ENCODE measurements at places on chromosomes 2 and 18. TPM values are rescaled to one million over a fixed set of nuclear protein-coding genes. Genes with fewer than 3 reads are reported as not detected.

GRCh38 chr2:180191432-180192124 lies 184.5 kb upstream of the CWC22 start:
- DNase-seq = no peak

GRCh38 chr2:117952228-117952627 lies 61.6 kb downstream of the CCDC93 start:
- no peak for DNase-seq

DNA sequence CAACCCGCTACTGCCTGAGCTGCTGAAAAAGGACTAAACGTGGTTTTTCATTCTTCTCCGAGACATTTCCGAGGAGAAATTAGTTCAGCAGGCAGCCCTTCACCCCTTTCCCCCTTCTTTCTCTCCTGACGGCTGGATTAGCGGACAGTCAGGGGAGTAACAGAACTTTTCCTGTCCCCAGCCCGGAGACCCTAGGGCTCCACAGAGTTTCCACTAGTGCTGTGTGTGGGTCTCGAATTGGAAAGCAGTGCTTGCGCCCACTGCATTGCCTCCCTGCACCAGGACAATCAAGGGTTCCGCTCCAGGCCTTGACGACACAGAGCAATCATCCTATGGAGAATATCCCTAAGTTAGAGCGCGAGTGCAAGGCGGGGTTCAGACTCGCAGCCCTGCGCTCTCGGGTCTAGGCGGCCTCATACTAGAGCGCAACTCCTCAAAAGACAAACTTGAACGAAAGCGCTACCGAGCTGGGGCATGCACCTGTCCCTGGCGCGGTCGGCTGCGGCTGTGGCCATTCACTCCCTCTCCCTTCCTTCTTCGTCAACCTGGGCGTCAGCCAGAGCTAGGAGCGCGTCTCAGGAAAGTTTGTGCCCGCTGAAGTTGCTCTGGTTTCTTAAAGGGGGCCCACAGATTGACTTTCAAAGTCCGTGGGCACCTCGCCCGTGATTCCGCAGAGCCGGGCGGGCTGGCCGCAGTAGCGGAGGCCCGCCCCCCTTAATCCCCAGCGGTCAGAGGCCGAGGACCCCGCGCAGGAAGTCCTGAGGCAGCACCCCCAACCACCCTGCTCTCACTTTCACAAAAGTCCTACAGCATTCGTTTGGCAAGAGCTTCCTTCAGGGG lies 801 bp downstream of the OSR1 start:
- no peak for DNase-seq

DNA sequence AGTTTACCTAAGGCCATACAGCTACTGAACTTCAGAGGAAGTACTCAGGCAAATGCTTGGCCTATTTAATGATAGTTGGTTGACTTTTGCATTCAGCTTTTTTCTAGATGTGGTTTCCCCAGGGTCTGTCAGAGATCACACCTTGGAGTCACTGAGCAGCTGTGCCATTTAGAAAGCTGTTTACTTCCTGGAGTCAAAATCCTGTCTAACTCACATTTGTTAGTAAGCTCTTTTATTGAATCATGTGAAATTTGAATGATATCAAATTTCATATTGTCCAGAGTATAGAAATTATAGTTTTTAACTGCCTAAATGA lies 7.6 kb upstream of the TRIB2 start:
- no peak for DNase-seq

- no peak for DNase-seq
These were observed 41.1 kb downstream of the C1QL2 start for GRCh38 chr2:119117408-119117807.

GRCh38 chr2:213284105-213285090 lies at the start of gene SPAG16:
Gene SPAG16, plus strand, starts transcription at chr2:213284464.
- DNase-seq = peak; percentile 96

- no peak for DNase-seq
These were observed 547.0 kb downstream of the NUP35 start for GRCh38 chr2:183671233-183671632.

- no peak for DNase-seq
These were observed 36.0 kb downstream of the CHN1 start for GRCh38 chr2:174969091-174969734.

DNA sequence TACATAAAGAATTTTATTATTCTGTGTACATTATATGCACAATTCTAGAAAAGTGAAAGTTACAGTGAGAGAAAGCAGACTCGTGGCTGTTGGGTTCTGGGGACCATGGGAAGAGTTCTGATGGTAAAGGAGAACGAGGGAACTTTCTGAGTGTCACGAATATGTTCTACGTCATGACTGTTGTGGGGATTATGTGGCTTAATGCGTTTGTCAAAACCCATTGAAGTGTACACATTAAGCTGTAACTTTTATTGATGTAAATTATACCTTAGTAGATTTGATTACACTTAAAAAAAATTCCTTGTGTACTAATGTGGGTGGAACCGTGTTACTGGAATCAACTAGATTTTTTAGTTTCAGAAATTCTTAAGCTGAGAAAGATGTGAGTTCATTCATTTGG lies 426.1 kb downstream of the DSC3 start:
- no peak for DNase-seq

GRCh38 chr2:240023792-240024191 lies 1.4 kb downstream of the NDUFA10 start:
- no peak for DNase-seq

DNA sequence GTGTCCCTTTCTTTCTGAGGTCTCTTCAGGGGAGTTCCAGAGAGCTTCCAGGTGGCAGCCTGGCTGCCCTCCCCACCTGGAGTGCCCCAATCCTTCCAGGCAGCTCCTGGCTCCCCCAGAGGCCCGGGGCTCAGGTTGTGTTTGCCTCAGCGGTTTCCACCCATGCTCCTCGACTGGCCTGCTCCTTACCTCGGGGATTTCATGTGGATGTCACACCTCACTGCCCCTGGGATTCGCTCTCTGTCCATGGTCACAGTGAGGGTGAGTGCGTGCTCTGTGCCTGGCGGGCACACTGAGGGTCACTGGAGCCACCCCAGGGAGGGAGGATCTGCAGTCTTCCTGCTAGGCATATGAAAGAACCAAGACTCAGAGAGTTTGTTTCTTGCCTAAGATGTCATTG lies 2.1 kb upstream of the TOGARAM2 start:
- DNase-seq = no peak

DNA sequence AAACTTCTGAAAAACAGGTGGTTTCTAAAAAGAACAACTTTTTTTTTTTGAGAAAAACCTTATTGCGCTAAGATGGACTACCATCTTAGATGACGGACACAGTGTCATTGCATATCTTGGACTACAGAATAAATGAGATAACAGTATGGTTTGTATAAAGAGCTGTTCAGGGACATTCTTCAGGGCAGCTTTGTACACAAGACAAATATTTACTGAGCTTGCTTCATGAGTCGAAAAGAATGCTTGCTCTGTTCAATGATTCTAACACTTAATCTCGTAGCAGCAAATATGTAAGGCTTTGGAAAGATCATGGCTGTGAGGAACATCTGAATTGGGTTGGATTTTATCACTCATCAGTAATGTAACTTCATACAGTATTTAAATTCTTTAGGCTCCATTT lies 282.5 kb upstream of the CWC22 start:
- DNase-seq = no peak

DNA sequence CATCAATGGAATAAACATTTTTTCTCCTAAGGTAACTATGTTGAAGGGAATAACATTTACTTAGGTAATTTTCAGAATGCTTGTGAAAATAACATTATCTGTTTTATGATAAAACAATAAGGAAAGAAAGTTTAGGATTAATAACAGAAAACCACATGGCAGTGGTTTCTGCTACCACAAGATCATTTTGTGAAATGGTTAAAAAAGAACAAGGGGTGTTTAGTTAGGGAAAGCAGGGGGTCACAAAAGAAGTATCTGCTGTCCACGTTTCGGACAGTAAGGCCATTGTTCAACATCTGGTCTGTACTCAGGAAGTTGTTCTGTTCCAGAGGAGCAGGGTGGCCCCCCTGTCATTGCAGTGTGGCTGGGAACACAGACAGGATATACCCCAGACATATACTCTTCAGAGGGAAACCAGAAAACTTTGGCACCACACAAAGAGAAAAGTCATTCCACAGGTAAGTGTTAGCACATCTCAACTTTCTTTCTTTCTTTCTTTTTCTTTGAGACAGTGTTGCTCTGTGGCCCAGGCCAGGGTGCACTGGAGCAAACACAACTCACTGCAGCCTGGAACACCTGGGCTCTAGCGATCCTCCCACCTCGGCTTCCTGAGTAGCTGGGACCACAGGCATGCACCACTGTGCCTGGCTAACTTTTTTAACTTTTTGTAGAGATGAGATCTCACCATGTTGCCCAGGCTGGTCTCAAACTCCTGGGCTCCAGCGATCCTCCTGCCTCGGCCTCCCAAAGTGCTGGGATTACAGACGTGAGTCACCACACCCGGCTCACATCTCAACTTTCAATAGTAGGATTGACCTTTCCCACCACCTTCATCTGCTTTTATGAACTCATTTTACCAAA lies 14.8 kb upstream of the ARL5A start:
- no peak for DNase-seq

DNA sequence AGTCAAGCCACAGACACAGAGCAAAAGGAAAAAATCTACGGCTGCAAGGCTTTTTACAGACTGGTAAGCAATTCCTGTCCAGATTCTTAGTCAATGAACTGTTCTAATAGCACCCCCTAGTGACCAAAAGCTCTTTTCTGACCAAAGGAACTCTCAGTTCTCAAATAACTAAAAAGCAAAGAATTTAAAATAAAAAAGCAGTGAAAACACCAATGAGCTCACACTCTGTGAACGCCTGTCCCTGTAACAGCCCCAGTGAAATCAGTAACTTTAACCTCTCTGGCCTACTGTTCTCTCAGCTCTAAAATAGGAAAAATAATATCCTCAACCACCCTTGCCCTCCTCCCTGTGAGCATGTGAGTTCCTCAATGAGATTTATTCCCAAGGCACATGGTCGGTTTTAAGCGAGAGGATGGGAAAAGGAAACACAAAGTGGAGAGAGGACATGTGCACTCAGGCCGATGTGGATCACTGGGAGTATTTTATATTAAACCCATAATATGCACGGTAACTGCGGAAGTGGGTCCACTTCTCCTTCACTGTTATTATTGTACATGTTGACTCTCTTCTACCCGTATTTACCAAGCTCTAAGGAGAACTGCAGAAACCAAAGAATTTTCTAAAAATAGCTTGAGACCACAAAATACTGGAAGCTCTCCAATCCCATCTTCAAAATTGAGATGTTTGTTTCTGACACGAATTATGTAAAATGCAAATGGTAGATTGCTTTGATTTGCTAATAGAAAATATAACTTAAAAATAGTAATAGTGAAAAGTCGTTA lies 128.5 kb downstream of the STK39 start:
- peak; percentile 54 for DNase-seq

DNA sequence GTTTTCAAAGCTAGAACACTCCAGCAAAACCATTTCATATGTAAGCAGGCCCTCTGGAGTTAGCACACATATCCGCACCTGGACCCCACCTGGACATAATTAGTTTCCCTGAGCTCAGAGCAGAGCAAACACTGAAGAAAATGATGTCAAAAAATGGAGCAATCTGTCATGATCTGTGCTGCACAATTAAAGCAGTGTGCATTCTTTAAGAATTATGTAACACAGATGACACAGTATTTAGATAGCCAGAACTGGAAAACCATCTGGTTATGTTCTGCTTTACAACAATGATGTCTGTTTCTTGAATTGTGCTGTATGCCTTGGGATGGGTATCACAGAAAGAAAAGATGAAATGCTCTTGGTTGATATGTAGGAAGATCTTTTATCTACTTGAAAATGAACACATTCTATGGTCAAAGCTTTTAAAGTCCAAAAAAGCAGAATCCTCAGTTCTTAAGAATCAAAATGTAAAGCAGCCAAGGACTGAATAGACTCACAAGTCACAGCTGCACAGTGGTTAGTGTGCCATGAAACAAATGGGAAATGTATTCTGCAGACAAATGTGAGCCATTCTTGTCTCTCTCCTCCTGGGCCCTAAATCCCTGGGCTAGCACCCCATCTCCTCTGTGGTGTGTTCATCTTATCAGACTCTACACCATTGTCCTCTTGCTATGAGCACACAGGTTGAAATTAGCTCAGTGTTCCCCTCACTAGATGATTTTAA lies 36.8 kb downstream of the HRH4 start:
- DNase-seq = no peak

GRCh38 chr2:121860758-121861227 lies 105.3 kb downstream of the TSN start:
- no peak for DNase-seq

DNA sequence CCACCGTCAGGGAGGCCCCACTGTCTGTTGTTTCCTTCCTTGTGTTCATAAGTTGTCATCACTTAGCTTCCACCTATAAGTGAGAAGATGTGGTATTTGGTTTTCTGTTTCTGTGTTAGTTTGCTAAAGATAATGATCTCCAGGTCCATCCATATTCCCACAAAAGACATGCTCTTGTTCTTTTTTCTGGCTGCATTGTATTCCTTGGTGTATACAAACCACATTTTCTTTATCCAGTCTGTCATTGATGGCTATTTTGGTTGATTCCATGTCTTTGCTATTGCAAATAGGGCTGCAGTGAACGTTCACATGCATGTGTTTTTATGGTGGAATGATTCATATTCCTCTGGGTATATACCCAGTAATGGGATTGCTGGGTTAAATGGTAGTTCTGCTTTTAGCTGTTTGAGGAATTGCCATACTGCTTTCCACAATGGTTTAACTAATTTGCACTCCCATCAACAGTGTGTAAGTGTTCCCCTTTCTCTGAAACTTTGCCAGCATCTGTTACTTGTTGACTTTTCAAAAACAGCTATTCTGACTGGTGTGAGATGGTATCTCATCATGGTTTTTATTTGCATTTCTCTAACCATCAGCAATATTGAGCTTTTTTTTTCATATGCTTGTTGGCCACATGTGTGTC lies 156.6 kb upstream of the NOSTRIN start:
- no peak for DNase-seq

DNA sequence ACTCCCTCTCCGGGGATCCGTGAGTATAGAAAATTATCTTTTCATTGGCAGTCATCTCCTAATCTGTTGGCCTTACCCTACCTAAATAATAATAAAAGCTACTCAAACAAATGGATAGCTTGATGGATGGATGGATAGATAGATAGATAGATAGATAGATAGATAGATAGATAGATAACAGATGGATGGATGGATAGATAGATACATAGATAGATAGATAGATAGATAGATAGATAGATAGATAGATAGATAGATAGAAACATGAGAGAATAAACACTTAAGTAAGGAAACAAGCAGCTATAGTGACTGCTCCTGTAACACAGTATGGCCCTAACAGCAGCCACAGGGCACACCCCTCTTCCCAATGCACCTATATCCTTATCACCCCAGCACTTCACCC lies 35.1 kb downstream of the MRPL30 start:
- no peak for DNase-seq

The SNORC gene
- 0.48 TPM for polyA plus RNA-seq

The POTEJ gene
- polyA plus RNA-seq = not detected

The THOC1 gene
- polyA plus RNA-seq = 35.1 TPM

The MPPE1 gene
- polyA plus RNA-seq = 21.9 TPM

The SERPINB5 gene
- not detected for polyA plus RNA-seq

The HOXD4 gene
- not detected for polyA plus RNA-seq
